ENCODE measurements at places on chromosomes 6 and 20.

DNA sequence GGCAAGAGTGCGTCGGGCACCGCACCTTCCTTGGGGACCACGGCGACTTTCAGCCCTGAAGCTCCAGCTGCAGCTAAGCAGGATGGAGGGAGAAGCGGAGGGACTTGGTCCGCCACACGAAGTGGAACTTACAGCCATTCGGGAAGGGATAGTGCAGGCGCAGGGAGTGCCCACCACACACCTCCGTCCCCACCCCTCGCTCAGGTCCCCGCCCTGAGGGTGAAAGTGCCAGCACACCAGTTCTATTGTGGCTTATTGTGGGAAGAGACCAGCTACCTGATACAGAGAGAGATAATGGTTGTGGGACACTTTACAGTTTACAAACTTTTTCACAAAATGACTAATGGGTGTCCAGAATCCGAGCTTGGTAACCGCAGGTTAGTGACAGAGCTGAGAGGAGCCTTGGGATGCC lies 76.1 kb downstream of the IRF4 start:
- no peak for DNase-seq

DNA sequence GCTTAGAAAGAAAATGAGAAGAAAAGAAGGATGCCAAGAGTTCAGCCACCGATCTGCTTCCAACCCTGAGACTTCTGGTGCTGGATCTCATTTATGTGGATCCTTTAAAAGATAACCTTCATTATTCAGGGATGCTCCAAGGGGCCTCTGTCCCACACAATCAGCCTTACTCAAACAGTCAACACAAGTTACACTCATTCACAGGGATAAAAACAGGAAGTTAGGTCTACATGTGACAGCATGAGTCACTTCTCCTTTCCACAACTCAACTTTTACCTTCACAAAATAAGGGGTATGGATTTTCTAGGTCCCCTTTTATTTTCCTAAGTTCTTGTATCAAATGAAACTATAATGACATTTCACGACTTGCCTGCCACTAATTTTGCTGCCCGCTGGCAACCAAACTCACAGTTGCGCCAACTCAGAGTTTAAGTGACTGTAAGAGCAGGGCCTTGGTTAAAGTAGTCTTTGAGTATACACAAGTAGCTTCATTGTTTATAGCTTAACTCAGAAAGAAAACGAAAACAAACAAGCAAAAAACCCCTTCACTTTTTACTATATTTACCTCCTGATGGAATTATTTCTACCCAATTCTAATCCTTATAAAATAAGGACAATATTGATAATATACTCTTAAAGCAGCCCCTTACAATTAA lies 278.8 kb upstream of the RUNX2 start:
- DNase-seq: no peak

GRCh38 chr6:20319520-20320357 lies 81.9 kb upstream of the E2F3 start:
- peak; percentile 47 for DNase-seq

DNA sequence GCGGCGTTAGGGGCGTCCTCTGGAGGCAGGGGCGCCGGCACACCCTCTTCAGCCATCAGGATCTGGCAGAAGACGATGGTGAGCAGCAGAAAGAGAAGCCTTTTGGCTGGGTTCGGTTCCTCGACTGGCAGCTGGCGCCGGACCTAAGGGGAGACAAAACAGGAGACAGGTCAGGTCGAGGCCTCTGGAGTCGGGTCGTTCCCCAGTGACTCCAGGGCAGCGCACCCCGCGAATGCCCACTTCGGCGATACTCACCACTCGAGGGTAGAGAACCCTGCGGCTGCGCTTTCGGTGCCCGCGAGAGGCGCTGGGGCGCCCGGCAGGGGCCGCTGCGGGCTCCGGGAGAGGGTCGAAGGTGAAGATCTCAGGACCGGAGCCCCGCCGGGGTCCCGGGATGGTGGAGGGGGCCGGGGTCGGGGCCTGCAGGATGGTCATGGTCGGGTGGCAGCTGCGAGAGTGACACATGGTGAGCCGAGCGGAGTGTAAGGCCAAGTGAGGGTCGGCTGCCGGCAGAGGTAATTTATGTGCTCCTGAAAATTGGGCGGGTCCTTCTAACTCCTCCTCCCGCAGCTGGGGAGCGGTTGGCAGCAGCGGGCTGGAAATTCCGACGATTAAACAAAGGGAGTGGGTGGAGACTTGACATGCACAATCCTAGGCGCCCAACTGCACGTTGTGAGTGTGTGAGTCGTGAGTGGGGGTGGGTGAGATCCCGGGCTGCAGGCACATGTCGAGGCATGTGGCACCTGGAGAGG lies at the start of gene IER3:
Gene IER3 (minus strand): TSS at position 494 of the 752 bp plus-strand sequence. CDS start 29 bp downstream, at position 465.
- DNase-seq: peak; percentile 82

- no peak for DNase-seq
Observed at GRCh38 chr6:143545976-143546547, 34.5 kb upstream of the FUCA2 start.

DNA sequence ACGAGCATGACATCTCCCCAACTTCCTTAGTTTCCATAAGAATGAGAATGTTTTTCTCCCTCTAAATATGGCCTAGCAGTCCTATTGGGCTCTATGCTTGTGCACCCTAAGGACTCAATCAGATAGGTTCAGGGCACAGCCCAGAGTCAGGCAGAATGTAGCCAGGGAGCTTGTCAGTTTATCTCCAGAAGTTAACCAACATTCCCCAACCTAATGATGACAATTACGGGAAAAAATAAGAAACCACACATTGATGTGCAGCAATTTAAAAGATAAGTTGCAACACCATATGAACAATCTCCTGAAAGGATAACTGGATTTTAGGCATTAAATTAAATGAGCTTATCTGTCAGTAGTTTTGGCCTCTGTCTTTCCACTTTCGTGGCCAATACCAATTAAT lies 71.1 kb downstream of the HDDC2 start:
- DNase-seq: no peak

DNA sequence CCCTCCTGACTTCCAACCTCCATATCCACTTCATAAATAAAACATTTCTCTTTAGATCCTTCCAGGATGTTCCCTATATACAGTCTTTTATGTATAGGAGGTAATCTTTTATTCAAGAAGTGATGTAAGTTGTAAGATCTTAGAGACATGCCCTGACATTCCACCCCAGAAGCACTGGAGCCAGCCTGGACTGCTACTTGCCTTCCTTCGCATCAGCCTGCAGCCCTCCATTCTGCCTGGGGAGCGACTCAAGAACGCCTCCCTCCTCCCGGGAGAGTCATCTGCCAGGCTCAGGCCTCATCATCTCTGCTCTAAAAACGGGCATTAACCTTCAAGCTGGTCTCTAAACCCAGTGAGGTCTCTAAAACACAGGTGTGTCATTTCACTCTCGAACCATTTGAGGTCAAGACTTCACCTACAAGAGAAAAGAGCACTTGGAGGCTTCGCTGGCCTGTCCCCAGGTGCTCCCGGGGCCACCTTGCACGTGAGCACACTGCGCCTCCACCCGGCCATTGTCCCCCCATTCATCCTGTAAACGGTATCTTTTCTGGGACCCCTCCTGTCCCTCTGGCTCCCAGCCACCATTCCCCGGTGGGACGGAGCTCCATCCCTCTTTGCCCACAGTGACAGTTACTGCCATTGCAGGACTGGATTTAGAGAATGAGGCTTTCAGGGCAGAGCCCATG lies 107.5 kb upstream of the PDE10A start:
- no peak for DNase-seq

- DNase-seq: peak; percentile 0
Observed at GRCh38 chr6:153231048-153231646, 100.1 kb upstream of the RGS17 start.

DNA sequence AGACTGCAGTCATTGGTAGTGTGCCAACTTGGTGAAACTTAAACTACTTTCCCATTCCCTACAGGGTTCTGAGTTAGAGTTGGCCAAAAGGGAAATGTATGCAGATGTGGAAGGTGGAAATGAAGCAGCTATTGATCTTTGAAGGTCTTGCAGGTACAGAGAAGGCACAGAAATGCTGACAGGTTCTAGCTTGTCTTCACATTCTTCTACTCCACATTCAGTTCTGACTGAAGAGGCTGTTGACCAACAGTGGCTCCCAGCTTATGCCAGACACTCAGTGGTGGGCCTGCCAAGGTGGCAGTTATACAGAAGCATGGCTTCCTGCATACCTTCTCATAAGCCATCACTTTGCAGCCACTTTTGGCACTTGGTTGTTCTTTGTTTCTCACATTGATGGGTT lies 423.9 kb downstream of the CDC5L start:
- DNase-seq: no peak

GRCh38 chr6:158061709-158062461 lies 80.2 kb downstream of the SYNJ2 start:
- no peak for DNase-seq

DNA sequence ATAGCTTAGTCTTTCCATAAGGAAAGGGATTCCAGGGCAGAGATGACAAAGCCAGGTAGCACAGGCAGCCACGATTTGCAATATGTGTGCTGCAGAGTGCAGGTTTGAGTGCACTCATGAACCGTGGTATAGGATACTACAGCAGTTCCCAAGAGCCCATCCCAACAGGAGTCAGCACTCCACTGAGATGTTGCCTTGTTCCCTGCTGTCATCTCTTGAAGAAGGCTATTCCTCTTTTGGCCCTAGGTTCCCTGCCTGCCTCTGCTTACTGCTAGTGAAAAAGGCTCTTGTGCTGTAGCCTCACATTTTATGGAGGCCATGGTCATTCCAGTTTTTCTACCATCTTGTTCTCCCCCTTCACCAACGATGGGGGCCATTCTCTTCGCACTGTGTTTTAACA lies 40.2 kb downstream of the RALY start:
- no peak for DNase-seq

- no peak for DNase-seq
Observed at GRCh38 chr20:63086421-63087235, 79.9 kb upstream of the BHLHE23 start.

GRCh38 chr20:11207749-11208502 lies 534.1 kb upstream of the JAG1 start:
- no peak for DNase-seq

DNA sequence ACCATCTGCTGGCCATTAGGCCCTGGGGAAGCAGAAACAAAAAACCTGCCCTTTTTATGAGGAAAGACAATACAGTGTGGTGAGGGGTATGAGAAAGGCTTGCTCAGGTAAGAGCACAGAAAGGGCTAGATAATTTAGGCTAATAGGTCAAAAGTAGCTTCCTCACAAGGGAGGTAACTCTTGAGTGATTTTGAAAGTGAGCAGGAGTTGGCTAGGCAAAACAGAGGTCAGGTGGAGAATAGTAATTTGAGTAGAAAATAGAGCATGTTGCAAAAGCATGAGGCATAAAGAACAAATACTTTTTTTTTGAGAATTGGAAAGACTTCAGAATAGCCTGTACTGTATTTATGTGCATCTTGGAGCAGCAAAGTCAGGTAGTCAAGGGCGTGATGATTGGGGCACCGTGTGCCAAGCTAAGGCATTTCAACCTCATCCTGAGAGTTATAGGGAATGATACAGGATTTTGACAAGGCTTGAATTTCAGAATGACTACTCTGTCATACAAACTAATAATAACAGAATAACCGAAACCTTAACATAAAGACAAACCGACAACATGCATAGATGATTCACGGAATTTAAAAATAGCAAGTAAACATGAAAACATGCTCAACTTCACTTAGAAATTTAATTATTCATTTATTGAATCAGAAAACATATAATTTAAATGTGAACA lies 123.0 kb upstream of the ENPP5 start:
- DNase-seq: no peak

DNA sequence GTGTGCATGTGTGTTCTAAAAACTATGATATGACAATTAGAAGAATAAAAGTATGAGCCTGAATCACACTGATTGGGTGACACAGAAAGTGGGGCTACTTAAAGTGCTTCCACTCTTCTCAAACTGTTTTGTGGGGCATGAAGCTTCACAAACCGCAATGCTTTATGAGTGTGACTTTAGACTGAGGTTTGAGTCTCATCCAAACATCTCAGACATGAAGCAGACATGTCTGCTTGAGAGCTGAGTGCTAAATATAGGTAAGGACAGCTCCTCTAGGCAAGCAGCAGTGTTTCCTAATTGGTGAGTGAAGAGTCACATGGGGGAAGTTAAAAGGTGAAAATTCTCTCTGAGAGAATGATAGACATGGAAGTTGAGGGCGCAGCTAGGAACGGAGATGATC lies 726.9 kb upstream of the CITED2 start:
- DNase-seq: no peak

DNA sequence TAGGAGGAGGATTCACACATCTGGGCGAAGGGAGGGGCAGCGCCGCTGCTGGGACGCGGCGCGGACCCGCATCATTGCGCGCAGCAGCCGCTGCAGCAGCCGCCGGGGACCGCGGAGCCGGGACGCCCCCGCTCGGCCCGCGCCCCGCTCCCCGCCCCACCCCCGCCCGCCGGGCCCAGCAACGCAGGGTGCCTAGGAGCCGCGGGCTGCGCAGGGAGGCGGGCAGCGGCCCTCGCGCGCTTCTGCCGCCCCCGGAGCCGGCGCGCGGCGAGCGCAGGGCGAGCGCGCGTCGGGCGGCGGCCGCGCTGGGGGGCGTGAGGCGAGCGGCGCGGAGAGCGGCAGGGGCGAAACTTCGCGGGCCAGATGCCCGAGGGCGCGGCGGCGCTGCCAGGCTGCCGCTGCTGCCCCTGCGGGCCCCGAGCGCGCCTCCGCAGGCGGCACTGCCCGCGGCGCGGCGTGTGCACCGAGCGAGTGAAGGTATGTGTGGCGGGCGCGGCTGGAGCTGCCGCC lies at the start of gene NKAIN2:
Gene NKAIN2 (plus strand): TSS at position 362 of the 510 bp plus-strand sequence.
- DNase-seq: no peak

DNA sequence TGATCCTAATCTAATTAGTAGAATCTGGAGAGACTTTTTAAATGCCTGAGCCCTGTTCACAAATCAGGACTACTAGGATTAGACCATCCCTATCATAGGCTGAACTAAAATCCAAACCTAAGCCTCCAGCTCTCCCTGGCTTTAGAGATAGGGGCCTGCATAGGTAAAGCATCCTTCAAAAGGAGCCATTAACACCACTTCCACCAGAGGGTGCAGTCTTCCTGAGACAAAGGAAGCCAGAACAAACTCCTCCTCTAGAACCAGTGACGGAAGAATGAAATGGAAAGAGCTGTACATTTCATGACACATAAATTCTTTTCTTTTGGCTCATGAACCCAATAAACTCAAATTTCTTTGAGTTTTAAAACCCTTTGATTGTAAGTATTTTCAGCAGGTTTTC lies 291.2 kb upstream of the ADGRB3 start:
- DNase-seq: peak; percentile 0

GRCh38 chr6:136037876-136038460 lies 186.5 kb downstream of the PDE7B start:
- no peak for DNase-seq

DNA sequence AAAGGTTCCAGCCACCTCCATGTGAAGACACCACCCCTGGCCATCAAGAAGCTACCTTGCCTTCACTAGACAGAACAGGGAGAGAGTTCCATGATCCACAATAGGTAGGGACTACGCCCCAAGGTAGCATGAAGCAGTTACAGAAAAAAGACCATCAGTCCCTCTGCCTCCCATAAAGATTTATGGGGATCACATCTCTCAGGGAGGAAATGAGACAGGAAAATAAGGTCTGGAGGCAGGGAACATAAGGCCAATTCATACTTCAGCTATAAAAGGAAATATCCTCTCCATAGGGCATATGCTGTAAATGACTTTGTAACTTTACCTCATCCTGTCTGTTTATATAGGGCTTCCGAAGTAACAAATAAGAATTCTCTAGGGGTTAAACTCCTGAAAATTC lies 129.4 kb downstream of the OR2B2 start:
- no peak for DNase-seq

- DNase-seq: no peak
Observed at GRCh38 chr6:10151144-10151915, 263.5 kb downstream of the TFAP2A start.
